CD4-positive, alpha-beta memory T cell (primary cell): ENCODE measurements at places on chromosomes 1 and 21.

DNA sequence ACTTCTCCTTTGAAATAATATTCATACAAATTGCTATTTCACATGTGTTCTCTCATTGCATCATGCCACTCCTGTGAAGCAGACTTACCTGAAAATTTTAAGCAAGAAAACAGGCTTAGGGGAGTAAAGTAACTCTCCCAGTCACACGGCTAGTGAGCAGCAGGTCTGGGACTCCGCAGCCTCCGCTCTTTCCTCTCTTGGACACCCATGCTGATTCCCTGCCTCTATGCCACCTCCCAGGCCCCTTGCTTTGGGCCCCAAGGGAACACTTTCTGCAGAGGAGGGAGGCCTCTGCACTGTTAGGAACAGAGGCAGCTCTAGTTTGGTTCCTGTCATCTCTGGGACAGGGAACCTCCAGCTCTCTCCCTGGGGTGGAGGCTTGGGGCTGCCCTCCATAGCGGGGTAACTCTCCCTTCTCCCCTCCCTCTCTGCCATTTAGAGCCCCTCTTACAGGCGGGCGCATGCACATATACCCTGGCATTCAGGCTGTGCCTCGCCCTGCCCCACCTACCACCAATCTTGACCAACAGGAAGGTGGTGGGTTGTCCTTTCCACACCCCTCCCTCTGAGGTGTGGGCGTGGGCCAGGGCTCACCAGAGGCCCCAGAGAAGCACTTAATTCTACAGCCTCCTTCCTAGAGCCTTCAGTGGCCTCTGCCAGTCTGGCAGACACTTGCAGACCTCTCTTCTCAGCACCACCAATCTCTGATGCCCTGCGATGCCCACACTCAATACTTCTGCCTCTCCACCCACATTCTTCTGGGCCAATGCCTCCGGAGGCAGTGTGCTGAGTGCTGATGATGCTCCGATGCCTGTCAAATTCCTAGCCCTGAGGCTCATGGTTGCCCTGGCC is at the start of gene RXFP4:
Gene RXFP4, plus strand, starts transcription at position 646 of the 852 bp plus-strand sequence. Its CDS starts 72 bp downstream, at position 718.
- no peaks in the 10 kb centered on the region for H3K27me3 ChIP-seq
- peaks cover 49% of the 10 kb centered on the region for H3K4me1 ChIP-seq
- DNase-seq = no peak

DNA sequence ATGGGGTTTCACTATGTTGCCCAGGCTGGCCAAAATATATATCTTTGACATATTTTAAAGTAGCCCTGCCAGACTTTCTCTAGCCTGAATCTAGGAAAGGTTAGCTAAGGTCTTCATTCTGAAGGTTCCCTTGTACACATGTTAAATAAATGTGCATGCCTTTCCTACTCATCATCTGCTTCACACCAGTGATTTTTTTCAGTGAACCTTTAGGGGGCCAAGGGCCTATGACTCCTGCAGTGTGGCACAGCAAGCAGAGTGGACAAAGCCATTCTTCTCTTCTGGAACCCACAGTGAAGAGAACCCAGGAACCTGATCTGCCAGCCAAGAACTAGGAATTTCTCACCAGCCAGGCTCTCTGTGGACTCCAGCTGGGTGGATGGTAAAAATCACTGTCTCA is 22.9 kb downstream of the CBR1 start:
- H3K4me3 ChIP-seq = no peak overlapping the region
- DNase-seq = no peak
- H3K27ac ChIP-seq = no peak overlapping the region
- H3K36me3 ChIP-seq = no peaks in the 10 kb centered on the region
- no peaks in the 10 kb centered on the region for H3K4me1 ChIP-seq

DNA sequence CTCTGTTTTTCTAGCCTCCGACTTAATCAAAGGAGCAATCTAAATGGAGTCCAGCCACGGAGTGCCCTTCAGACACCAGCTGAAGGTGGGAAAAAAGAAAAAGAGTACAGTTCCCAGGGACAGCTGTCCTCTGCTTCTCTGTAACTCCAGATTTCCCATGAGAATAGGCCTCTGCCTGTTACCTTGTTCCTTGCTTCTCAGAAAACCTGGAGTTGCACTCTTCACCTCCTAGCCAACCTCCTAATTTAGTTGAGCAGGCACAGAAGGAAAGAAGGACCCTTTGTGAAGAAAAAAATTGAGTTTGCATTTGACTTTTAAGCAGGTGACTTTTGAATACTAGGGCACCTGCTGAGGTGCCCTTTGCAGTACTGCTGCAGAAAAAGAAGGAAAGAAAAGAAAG is 8.3 kb downstream of the BARHL2 start:
- no peaks in the 10 kb centered on the region for H3K36me3 ChIP-seq
- H3K27ac ChIP-seq = no peak overlapping the region
- peaks cover 75% of the 10 kb centered on the region for H3K27me3 ChIP-seq
- DNase-seq = no peak
- H3K4me1 ChIP-seq = peaks cover 13% of the 10 kb centered on the region
- no peak overlapping the region for H3K4me3 ChIP-seq

- H3K27ac ChIP-seq = no peak overlapping the region
- H3K36me3 ChIP-seq = peaks cover 22% of the 10 kb centered on the region
- H3K27me3 ChIP-seq = no peaks in the 10 kb centered on the region
- no peak for DNase-seq
These were observed 10.5 kb downstream of the SNAP47 start for GRCh38 chr1:227745568-227746265.

DNA sequence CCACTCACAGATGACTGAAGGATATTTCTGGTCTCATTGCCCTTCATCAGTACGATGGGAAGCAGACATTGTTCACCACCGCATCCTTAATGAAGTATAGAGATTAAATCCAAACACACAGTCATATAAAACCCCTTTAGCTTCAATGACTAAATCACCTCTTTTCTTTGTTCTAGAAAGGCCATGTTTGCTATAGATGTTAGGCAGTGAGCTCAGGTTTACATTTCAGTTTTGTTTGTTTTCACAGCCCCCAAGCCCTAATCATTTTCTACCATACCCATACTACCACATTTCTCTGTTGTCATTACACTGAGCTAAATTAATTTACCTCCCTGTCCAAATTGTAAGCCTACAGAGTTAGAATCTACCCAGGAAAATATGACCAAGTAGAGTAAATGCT is 385.1 kb downstream of the NTNG1 start:
- no peak overlapping the region for H3K27ac ChIP-seq
- no peaks in the 10 kb centered on the region for H3K27me3 ChIP-seq
- DNase-seq = no peak
- H3K4me1 ChIP-seq = no peaks in the 10 kb centered on the region

- DNase-seq = no peak
- no peaks in the 10 kb centered on the region for H3K27me3 ChIP-seq
- H3K4me3 ChIP-seq = no peak overlapping the region
These were observed 76.4 kb downstream of the GDAP2 start for GRCh38 chr1:117852853-117853553.

DNA sequence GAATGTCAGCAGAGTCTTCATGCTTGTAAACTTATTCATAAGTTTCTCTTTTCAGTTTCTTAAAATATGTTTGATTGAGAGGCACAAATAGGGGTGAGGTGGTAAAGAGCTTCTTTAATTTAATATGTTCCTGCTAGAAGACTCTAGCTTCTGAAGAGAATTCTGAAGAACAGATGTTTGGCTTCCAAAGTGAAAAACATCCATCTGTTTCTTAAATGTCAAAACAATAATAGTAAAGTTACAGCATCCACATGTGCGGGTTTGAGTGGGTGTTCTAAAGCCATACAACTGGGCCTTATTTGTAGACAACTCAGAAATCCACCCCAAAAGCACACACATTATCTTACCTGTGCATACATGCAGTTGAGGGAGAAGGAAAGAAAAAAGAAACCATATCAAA is 144.0 kb upstream of the ADGRL4 start:
- H3K4me1 ChIP-seq = no peaks in the 10 kb centered on the region
- no peak overlapping the region for H3K27ac ChIP-seq
- H3K4me3 ChIP-seq = no peak overlapping the region
- no peaks in the 10 kb centered on the region for H3K27me3 ChIP-seq
- DNase-seq = no peak

GRCh38 chr21:16796776-16797175 is 716.1 kb upstream of the CXADR start:
- H3K27me3 ChIP-seq = no peaks in the 10 kb centered on the region
- no peaks in the 10 kb centered on the region for H3K36me3 ChIP-seq
- no peak for DNase-seq

- H3K4me3 ChIP-seq = no peak overlapping the region
- DNase-seq = no peak
- no peaks in the 10 kb centered on the region for H3K4me1 ChIP-seq
These were observed 17.3 kb downstream of the CSF1 start for GRCh38 chr1:109927911-109928321.

DNA sequence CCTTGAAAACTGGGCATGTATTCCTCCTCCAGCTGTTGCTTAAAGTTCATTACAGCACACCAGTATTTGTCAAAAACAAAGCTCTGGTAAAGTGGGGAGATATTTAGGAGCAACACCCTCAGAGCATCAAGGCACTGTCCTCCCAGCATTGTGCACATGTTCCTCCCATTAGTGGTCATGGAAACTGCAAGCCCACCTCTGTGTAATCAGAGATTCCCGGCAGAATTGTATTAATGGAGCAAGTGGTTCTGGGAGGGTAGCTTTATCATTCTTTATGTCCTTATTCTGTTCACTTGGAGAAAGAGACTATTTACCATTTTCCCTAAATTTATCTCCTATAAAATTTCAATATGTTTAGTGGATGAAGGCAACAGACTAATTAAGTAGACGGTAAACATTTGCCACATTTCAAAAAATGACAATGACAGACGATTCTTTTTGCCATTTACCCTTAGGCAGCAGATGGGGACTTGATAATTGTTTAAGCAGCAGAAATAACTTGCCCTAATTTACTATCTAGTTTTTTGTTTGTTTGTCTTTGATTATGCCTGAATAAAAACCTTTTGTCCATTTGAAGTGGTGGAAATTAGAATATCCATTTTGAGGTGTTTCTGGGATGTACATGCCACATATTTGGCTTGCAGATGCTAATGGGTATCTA is 289.6 kb upstream of the ST6GALNAC5 start:
- H3K27me3 ChIP-seq = no peaks in the 10 kb centered on the region
- H3K4me3 ChIP-seq = no peak overlapping the region
- no peak overlapping the region for H3K27ac ChIP-seq
- H3K36me3 ChIP-seq = no peaks in the 10 kb centered on the region

DNA sequence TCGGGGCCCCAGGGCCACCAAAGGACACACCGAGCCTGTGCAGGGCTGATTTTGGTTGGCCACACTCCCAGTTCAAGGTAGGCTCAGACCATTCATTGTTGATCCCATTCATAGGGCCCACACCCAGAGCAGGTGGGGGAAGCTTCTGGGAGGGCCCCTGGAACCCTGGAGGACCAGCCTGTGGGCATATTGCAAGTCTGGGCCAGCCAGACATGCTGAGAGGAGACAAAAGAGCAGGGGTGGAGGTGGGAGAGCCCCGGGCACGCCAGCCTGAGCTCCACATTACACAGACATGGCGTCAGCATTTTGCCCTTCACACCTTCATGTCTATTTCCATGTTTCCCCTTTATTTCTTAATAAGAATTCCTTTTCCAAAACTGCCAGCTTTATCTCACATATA is 25.7 kb downstream of the PMVK start:
- no peak overlapping the region for H3K4me3 ChIP-seq
- H3K27me3 ChIP-seq = no peaks in the 10 kb centered on the region
- no peak overlapping the region for H3K27ac ChIP-seq
- no peaks in the 10 kb centered on the region for H3K36me3 ChIP-seq
- no peaks in the 10 kb centered on the region for H3K4me1 ChIP-seq

DNA sequence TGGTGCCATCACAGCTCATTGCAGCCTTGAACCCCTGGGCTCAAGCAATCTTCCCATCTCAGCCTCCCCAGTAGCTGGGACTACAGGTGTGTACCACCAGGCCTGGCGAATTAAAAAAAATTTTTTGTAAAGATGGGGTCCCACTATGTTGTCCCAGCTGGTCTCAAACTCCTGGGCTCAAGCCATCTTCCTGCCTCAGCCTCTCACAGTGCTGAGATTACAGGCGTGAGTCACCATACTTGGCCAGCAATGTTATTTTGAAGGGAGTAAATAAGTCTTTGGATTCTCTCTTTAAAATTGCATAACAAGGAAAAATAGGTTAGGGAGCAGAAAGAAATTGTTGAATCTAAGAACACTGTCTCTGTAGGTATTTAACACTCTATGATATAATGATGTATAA is 111.3 kb downstream of the RPS6KC1 start:
- H3K36me3 ChIP-seq = no peaks in the 10 kb centered on the region
- no peak for DNase-seq
- H3K27ac ChIP-seq = no peak overlapping the region
- H3K27me3 ChIP-seq = no peaks in the 10 kb centered on the region
- no peaks in the 10 kb centered on the region for H3K4me1 ChIP-seq
- H3K4me3 ChIP-seq = no peak overlapping the region

- H3K4me3 ChIP-seq = no peak overlapping the region
- no peak for DNase-seq
- H3K36me3 ChIP-seq = no peaks in the 10 kb centered on the region
- H3K27ac ChIP-seq = no peak overlapping the region
- H3K4me1 ChIP-seq = peaks cover 59% of the 10 kb centered on the region
These were observed 170.1 kb downstream of the DHRS3 start for GRCh38 chr1:12447849-12448312.

DNA sequence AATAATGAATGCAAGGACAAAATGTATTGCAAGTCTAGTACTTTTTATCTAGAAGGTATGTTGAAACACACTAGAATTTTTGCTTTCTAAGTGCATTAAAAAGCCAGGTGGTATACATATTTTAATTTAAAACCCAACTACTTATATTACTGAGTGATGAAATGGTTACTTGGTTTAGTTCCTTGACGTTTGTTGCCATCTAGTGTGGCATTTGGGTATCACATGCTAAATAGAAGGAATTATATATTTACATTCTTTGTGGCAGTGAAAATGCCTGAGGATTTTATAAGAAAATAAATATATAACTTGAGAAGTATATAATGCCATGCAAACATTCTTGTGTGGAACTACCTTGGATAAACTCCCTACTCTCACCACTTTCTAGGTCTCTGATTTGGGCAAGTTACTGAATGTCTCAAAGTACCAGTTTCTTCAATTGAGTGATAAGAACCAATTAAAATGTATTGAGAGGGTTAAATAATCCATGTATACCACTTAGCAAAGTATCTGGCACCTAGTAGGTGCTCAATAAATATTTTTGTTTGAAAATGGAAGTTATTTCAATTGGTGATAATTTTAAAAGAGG is 69.6 kb downstream of the SDCCAG8 start:
- no peak overlapping the region for H3K4me3 ChIP-seq
- H3K4me1 ChIP-seq = no peaks in the 10 kb centered on the region
- H3K36me3 ChIP-seq = no peaks in the 10 kb centered on the region
- no peak for DNase-seq
- no peak overlapping the region for H3K27ac ChIP-seq
- H3K27me3 ChIP-seq = no peaks in the 10 kb centered on the region

DNA sequence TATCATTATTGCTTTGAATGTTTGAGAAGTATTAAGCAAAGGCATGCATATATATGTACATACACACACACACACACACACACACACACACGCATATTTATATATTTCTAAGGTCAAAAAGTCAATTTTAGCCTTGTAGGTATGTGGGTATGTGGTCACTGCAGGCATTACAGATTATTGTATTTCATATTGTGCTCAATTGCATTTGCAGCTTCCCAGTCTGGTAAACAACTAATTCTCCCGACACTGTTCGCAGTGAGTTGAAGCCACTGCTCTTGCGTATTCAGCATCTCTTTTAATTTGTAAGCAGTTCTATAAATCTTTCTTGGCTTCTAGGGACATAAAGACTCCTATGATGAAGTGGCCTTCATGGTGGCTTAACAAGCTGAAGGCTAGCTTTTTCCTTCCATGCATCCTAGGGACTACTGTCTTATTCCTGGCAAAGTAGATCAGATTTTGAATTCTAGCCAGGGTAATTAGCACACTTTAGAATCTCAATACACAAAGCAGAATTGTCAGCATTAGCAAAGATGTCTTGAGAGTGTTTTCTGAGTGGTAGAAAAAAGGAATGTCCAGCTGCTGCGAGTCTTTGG is 368.6 kb upstream of the NEGR1 start:
- H3K4me3 ChIP-seq = no peak overlapping the region
- H3K27ac ChIP-seq = no peak overlapping the region
- no peaks in the 10 kb centered on the region for H3K27me3 ChIP-seq
- no peaks in the 10 kb centered on the region for H3K36me3 ChIP-seq
- DNase-seq = no peak
